NAMALWA (cell line): ENCODE measurements at places on chromosomes 12 and 14.

DNA sequence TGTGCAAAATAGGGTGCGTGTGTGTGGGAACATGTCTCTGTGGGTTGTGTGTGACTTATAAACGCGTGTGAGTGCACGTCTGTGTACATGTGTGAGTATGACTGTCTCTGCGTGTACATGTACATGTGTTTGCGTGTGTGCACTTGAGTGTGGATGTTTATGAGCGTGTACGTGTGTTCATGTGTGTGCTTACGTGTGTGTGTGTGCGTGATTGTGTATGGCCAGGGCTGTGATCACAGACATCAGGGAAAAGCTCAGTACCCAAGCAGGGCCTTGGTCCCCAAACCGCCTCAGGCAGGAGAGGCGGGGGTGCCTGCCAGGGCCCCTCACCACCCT lies 326.3 kb upstream of the DIO3 start:
- DNase-seq = no peak

GRCh38 chr12:111287125-111287900 lies 81.6 kb downstream of the PHETA1 start:
- DNase-seq = no peak

DNA sequence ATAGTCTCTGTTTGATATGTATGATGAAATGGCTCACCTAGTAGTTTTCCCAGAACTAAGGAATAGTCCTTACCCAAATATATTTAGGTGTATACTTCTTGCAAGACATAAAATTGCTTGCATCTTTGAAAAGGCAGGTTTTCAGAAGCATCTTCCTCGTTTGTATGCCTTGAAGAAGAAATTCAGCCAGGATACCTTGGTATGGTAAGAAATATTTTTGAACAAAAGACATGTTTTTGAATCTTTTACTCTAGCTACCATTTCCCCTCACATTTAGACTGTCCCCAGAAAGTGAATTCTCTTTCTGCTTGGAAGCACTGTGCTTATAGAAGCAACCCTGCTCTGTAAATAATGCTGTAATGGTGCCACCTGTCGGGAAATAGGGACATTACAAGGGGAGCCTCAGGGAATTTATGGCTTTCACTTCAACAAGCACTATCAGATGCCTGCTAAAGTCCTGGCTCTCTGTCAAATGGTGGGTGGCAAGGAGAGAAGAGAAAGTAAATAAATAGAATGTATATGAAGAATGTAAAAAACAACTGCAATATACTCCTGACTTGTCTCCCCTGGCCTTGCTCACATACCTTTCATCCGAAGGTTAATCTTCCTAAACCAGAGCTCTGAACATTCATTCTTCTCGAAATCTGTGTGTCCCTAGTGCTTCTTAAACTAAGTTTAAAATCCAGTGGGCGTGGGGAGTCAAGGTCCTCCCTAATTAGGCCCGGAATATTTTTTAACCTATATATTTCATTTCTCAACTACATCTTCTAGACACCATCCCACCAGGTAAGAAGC lies 6.1 kb downstream of the CCDC184 start:
- DNase-seq = peak; percentile 87

DNA sequence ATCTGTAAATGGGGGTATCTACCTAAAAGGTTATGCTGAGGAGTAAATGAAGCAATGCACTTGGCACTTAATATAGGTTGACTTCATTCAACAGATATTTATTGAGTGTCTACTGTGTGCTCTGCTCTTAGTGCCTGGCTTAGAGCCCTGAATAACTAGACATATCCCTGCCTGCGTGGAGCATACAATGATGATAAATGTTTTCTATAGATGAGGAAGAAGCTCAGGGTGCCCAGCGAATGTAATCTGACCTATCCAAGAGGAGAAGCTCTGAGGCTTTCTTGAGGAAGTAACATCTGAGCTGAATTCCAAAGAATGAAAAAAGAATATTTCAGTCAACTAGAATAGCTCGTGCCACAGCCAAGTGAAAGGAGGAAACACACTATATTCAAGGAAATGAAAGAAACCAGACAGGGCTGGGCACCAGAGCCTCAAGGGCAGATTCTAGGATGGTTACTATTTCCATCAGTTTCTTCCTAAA lies 17.9 kb upstream of the HIGD1C start:
- DNase-seq = no peak

GRCh38 chr12:132937476-132937875 lies 18.6 kb downstream of the ZNF605 start:
- DNase-seq = no peak

GRCh38 chr14:70823281-70823680 lies 14.0 kb upstream of the MAP3K9 start:
- DNase-seq = no peak

- no peak for DNase-seq
These were observed 40.7 kb downstream of the TMTC1 start for GRCh38 chr12:29743077-29743476.

- DNase-seq = no peak
These were observed 54.6 kb downstream of the GTF2A1 start for GRCh38 chr14:81166121-81166520.

DNA sequence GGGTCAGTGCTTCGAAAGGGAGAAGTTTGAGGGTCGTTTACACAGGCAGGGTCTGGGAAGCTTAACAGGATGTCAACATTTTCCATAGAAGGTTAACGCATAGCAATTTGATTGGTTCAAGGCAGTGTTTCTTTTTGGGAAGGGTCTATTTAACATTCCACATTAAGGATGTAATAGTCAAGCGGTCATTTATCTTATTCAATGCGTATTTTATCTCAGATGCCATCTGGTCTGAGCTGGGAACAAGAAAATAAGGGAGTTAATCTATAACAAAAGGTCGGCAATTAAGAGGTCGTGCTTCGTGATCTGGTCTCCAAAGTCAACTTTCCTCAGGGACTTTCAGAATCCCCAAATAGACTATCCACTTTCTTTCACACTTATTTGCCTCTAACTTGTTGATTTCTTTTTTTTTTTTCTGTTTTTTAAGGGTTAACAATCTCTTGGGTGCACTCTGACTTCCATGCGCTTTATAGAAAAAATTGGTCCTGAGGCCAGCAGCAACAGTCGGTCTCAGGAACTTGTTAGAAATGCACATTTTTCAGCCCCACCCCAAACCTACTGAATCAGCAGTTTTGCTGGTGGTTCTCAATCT lies 550 bp upstream of the RESF1 start:
- DNase-seq = no peak

DNA sequence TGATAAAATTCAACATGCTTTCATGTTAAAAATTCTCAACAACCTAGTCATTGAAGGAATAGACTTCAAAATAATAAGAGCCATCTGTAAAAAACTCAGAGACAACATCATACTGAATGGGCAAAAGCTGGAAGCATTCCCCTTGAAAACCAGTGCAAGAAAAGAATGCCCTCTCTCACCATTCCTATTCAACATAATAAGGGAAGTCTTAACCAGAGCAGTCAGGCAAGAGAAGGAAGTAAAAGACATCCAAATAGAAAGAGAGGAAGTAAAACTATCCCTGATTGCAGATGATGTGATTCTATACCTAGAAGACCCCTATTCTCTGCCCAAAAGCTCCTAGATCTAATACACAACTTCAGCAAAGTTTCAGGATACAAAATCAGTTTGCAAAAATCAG lies 52.9 kb downstream of the APOBEC1 start:
- no peak for DNase-seq

GRCh38 chr12:48586361-48586760 lies 16.5 kb upstream of the LALBA start:
- DNase-seq = no peak

DNA sequence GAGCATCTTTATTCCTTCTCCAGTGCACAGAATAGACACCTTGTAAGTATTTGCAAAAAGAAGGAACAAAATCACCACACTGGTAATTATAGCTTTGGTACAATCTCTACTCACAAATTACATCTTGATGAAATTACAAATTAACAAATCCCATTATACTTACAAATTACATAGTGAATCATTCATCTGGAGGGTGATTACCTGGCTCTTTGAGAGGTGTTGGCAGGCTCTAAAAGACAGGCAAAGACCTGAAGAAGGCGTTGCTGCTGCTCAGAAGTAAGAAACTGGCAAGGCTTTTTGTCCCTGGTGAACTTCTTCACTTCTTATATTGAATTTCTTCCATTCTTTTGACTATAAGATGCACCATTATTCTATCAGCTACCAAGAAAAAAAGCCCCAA lies 21.7 kb upstream of the LMNTD1 start:
- no peak for DNase-seq

- DNase-seq = no peak
These were observed 7.4 kb upstream of the KTN1 start for GRCh38 chr14:55572578-55572977.

DNA sequence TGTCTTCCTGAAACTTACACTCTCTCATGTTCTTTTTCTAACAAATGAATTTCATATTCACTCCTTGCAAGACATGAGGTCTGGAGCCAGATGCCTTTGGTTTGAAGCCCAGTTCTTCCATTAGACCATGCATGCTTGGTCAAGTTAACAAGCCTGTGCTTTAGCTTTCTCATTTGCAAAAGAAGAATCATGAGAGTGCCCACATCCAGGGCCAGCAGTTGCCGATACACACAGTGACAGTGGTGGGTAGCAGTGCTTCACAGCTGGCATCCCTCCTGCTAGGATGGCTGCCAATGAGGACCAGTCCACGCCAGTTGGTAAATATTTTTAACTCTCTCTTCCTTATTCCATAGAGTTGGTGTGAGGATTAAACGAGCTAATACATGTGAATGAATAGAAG lies 163.1 kb downstream of the PHLDA1 start:
- DNase-seq = no peak

- DNase-seq = no peak
These were observed 64.5 kb downstream of the AMN start for GRCh38 chr14:102986810-102987579.

DNA sequence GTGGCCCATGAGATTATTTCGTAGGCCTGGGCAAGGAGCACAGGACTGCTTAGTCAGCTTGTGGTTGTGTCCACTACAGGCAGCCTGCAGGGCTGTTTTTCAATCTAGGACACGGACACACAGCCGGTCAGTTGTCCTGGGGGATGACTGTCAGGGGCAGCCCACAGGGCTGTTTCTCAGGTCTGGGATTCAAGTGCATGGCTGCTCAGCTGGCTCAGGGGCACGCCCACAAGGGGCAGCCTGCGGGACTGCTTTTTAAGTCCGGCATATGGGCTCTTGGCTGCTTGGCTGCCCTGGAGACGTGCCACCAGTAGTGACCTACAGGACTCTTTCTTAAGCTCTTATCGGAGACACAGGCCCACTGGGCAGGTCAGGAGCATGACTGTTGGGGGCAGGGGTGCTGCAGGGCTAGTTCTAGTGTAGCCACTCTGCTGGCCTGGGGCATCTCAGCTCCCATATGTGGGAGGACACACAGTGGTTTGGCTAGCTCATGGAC lies 26.6 kb upstream of the GTF2A1 start:
- DNase-seq = no peak

GRCh38 chr12:807041-807735 lies 54.8 kb downstream of the WNK1 start:
- no peak for DNase-seq

- no peak for DNase-seq
These were observed 373.6 kb downstream of the GLT1D1 start for GRCh38 chr12:129226851-129227250.

- no peak for DNase-seq
These were observed 240.9 kb downstream of the ETNK1 start for GRCh38 chr12:22865822-22866221.
